ENCODE measurements at places on chromosomes 3 and 15.

DNA sequence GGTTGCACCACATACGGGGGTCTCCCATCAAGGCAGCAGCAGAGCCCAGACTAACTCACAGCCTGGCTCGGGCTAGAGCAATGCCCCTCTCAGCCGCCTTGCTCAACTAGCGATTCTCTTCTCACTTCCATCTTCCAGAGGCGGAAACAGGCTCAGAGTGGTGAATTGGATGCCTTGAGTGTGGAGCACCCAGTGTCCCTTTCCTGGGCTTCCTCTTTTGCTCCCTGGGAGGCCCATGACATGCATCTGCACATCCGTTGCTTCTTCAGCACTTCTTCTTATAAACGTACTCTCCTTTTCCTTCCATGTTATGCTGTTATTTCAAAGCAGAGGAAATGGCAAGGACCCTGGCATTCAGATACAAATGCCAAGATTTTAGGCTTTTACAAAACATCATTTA, 2.1 kb upstream of the IQSEC1 start:
- DNase-seq = no peak

- DNase-seq = no peak
Measured at GRCh38 chr15:89531796-89532537, 35.6 kb upstream of the RHCG start.

DNA sequence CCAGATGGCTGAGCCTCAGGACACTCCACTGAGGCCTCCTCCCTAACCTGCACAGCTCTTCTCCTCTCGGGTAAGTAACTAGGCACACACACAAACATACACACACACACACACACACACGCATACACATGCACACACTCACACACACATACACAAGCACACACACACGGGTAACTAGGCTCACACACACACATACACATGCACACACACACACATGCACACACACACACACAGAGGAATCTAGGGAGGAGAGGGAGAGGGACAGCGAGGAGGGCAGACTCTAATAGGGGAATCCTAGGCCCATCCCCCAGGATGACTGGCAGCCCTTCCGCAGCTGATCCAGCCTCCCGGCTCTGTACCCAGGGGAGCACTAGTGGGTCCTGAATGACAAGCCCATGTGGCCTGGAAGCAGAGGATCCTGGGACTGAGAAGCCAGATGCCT, 177.4 kb upstream of the LINGO1 start:
- DNase-seq = no peak

- DNase-seq = no peak
Measured at GRCh38 chr3:107988460-107989175, 102.2 kb downstream of the CD47 start.
